Stimulated activated CD8-positive, alpha-beta memory T cell treated with anti-CD3 and anti-CD28 coated beads, Interleukin-4, amount 100 ng/mL, for 1 hour (primary cell): ENCODE measurements at places on chromosomes 11 and 22.

- no peak for DNase-seq
Observed at GRCh38 chr11:134349802-134350355, 18.1 kb downstream of the GLB1L2 start.

DNA sequence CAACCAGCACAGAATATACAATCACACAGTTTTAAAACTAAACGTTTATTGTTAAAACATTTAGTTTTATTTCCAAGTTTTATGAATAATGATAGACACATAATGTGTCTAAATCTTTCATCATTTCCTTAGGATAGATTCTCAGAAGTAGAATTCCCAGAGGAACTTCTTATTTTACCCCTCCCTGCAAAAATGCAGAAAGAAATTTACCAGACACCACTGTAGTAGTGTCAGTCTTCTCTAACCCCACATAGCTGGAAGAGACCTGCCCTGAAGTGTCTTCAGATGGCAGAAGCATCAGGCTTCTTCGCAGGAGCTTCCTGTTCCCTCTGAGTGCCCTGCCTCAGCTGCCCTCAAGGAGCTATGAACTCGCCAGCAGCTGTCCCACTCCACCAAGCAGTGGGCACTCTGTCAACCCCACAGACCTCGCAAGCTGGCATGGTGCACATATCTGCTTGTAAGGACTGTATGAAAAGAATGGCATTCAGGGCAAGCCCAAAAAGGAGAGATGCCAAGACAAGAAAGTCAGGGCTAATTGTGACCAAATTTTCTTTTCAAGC lies 28.5 kb upstream of the PAK1 start:
- no peak for DNase-seq

GRCh38 chr11:10493041-10493663 lies 38.1 kb downstream of the AMPD3 start:
- no peak for DNase-seq

DNA sequence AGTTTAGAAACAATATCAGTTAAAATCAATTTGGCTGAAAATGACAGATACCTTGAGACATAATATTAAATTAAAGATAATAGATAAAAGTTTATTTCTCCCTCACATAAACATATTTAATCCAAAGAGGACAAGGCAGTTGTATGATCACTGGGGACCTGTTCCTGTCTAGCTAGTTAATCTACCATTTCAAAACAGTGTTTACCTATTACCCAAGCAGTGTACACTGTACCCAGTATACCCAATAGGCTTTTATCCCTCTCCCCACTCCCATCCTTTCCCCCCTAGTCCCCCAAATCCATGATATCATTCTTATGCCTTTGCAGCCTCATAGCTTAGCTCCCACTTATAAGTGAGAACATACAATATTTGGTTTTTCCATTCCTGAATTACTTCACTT lies 229.7 kb upstream of the LARGE1 start:
- no peak for DNase-seq

- DNase-seq, result no peak
Observed at GRCh38 chr11:113384551-113384950, 3.0 kb upstream of the ANKK1 start.

DNA sequence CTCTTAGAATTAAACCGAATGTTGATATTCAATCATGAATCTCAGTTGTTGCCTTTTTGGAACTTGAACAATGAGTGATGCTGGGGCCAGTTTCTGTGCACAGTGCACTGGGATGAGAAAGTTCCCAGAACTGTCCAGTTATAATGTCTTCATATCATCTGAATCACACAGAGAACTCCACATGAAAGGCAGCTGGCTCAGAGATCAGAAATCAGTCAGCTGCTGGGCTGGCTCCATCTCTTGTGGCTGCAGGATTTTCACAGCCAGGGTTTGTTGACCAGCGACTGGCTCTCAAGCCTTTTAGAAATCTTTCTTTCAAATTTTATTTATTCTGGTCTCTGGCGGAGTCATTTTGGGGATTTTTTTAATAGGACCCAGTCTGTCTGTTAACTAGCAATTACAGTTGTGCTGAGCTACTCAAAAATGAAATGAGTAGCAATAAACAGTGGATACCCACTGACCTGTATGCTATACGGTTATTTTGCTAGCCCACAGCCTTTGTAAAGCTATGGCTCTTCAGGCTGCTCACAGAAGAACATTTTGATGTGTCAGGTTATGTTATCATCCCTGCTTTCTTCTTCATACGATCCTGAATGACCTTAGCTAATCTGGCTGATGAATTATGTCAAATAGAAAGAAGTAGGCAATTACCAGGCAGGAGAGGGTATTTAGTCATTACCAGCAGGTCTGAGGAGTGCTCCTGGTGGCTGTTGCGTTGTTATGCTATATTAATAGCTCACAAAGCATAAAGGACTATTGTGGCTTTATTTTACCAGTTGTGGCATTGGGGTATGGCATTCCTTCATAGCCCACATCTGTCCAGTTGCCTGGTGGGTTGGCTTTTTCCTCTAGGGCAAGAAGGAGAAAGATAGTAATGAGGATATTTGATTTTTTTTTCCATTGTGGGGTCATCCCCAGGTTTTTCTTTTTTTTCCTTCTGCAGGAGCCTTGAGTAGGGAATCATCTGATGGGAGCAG lies 3.6 kb downstream of the FAT3 start:
- no peak for DNase-seq
